Central memory CD4-positive, alpha-beta T cell (primary cell): ENCODE measurements at places on chromosomes 12 and 14.

DNA sequence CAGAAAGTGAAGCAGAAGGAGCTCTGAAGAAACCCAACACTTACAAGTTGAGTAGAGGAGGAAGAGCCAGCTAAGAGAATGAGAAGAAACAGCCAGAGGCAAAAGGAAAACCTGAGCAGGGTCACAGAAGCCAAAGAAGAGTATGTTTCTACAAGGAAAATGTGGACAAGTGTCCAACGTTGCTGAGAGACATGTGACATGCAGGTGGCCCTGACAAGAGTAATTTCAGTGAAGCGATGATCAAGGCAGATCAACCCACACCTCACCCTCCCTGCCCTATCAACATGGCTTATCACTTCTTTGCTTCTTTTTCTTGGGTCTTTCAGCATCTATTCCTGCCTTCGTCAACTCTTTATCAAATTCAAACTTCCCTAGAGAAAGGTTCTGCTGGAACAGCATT lies 68.3 kb downstream of the PPP2R5E start:
- no peak for DNase-seq

- no peak for DNase-seq
Observed at GRCh38 chr12:92747151-92747550, 44.4 kb downstream of the PLEKHG7 start.

GRCh38 chr14:35240231-35240630 lies 52.0 kb upstream of the PSMA6 start:
- DNase-seq = no peak

- peak; percentile 28 for DNase-seq
Observed at GRCh38 chr12:106841510-106842302, 67.2 kb downstream of the RIC8B start.

DNA sequence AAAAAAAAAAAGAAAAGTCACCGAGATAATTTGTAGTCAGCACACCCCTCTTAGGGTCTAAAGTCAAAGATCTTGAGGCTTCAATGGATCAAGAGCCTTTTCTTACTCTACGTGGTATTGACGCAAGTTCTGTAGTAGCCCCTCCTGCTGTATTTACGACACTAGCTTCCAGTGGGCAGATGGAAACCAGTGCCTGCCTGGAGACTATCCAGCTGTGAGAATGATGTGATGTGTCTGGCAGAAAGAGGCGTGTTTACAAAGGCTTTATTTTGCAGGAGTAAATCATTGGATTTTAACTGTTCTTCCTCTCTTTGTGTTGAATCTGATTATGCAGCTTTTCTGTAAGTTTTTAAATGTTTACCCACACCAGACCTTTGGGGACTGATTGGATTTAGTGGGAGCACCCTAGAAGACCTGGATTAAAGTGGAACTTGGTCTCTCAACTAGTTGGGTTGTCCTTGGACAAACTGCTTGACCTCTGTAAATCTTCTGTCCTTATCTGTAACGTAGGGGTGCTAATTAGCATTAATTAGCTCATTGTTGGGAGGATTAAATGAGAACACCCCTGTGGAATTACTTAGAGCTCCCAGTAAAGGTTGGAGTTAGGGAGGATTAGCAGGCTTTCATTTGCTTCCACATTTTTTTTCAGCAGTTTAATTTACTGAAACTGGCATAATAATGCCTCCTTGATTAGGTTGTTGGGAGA lies 72.4 kb downstream of the RASSF3 start:
- no peak for DNase-seq

DNA sequence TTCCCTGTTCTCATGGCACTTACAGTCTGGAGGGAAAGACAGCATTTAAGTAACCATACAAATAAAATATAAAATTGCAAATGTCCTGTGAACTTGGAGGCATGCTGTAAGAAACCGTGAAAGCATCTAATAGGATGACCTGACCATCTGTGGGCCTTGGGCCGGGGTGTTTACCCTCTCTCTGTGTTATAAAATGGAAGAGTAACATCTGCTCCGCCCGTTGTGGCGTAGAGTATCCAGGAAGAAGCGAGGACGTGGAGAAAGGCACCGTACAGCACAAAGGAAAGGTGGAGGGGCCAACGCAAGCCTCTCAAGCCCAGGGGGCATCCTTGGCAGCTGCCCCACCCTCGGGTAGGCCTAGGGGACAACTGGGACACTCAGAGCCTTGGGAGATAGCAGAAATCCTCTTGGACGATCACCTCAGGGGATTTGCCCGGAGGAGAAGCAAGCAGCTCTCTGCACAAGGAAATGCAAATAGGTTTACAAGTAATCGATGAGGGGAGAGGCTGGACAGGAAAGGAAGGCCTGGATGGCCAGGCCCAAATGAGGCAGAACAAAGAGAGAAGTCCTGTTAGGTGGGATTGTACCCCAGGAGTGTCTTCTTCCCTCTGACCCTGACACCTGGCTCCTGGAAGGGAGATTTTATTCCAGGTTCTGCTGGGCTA lies 26.2 kb downstream of the VSX2 start:
- DNase-seq = no peak

- no peak for DNase-seq
Observed at GRCh38 chr14:90849787-90850444, 33.7 kb upstream of the TTC7B start.

- no peak for DNase-seq
Observed at GRCh38 chr12:92845329-92845728, 83.8 kb downstream of the EEA1 start.

- DNase-seq = peak; percentile 26
Observed at GRCh38 chr14:81453166-81453766, 53.1 kb upstream of the STON2 start.

DNA sequence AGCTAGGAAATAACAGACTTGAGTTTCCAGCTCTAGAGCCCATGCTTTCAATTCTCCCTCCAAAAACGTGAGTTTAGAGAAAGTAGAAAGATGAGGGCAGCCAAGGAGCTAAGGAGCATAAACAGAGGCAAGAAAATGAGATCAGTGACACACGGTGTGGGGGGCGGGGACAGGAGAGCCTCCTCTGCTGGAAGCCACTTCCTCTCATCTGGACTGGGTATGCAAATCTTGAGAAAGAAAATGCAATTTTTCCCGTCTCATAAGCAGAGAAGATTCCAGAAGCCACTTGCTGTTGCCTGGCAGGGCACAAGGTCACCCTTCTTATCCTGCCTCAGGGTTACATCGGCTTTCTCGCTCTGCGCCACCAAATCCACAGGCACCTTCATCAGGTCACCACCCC lies 6.0 kb downstream of the OR10P1 start:
- DNase-seq = no peak

DNA sequence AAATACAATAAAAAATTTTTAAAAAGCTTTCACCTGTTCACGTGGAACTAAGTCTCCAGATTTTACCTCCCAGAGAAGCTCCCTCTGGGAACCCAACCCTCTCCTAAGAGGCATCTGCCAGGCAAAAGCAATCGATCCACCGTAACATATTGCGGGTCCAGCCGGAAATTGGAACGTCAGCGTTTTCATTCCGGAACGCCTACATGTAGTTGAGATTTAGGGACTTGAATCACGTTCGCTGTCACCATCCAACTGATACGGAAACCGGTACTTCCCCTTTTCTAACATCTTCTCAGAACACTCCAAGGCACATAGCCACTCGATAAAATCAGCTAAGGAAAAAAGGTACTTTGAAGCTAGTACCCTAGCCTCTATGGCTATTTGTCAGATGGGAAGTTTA lies 70.3 kb downstream of the COX16 start:
- DNase-seq = no peak

- peak; percentile 12 for DNase-seq
Observed at GRCh38 chr14:81211844-81212243, 8.9 kb downstream of the GTF2A1 start.

- DNase-seq = peak; percentile 48
Observed at GRCh38 chr12:124566997-124567672, at the start of gene NCOR2. TSS of gene NCOR2 (minus strand) at chr12:124567612. CDS start at chr12:124495251, 72,361 bp downstream.

DNA sequence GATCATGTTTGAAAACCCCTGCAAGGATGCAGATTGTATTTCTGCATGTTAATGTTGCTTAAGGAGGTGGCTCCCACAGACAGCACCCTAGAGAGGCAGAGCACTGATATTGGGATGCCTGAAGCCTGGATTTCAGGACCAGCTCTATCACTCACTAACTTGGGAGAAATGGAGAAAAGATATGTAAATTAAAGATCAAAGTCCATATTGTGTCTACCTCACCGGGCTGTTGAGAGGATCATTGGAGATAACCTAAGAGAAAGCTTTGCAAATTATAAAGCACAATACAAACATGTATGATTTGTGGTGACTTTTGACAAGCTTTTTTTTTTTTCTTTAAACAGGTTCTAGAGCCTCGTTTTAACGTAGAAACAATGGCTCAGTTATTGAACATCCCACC lies 7.6 kb upstream of the REP15 start:
- DNase-seq = no peak

DNA sequence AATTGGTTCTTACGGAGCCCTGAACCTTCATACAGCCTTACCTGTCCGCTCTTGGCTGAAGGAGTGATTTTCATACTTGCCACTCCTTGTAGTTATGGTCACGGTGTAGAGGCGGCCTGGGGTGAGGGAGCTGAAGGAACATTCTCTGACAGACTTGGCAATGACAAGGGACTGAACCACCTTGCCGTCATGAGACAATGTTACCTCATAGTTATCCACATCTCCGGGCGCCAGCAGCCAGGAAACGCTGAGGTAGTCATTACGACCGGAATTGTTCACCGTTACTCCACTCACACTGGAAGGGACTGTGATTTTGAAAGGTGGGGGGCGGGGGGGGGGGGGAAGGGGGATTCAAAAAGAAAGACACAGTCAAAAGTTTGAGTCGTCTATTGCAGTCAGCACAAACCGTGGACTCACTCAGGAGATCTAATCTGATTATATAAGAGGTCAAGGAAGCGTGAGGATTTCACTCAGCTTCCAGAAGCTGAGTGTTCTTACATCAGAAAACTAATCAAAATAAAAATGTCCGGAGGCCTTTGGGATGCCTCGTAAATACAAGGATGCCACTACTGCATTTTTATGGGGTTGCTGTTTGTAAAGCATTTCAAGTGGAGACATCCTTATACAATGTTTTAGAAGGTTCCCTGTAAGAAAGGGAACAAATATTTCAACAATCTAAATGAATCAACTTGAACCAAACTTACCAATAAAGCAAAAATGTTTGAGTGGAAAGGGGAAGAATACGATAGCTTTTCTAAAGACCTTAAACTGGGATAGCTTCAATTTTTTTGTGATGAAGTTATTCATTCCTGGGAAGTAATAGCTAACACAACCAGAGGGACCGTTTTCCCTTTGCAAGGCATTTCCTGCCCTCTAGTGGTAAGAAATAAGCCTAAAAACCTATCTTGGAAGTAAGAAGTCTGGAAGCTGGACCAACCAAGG lies 60.6 kb downstream of the PTPRB start:
- peak; percentile 36 for DNase-seq

- no peak for DNase-seq
Observed at GRCh38 chr14:74843653-74844052, 32.3 kb downstream of the PROX2 start.

DNA sequence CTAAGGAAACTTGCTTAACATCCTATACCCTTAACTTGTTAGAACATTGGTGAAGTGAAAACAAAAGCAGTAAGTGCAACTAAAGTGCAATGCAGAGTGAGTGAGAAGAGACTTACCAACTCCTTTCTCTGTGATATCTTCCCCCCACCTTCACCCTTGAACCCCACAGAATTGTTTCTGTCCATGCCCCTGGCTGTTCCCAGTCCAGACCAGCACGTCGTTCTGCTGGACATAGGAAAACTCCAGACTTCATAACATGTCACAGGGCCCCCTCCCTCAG lies 91.9 kb downstream of the DAD1 start:
- DNase-seq = no peak

GRCh38 chr12:95336387-95337067 lies 118.9 kb downstream of the VEZT start:
- DNase-seq = no peak

- no peak for DNase-seq
Observed at GRCh38 chr12:94287245-94287628, 138.9 kb downstream of the PLXNC1 start.

GRCh38 chr14:104333646-104334423 lies 195.4 kb downstream of the KIF26A start:
- no peak for DNase-seq

- no peak for DNase-seq
Observed at GRCh38 chr14:24463017-24463883, 20.7 kb upstream of the SDR39U1 start.

DNA sequence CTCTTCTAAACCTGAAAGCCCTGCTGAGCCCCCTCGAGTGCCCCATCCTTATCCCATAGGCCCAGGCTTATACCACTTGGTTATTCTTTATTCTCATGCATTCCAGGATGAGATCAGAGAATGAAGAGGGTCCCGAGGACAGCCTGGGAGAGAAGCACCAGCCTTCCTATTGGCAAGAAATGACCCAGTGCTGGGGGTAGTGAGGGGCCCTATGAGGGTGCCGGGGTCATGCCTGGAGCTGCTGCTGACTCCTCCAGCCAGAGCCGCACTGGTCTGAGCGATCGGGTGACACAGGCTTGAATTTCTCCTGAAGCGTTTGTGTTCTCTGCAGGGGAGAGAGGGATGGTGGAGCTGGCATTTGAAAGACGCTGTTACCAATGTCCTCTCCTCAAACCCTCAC lies 18.1 kb downstream of the MORN3 start:
- no peak for DNase-seq

- DNase-seq = no peak
Observed at GRCh38 chr14:33745163-33745562, 205.7 kb downstream of the EGLN3 start.

GRCh38 chr12:47773062-47773857 lies at the start of gene SLC48A1:
TSS of gene SLC48A1 (plus strand) at chr12:47773238. CDS start at chr12:47773305, 67 bp downstream.
- peak; percentile 75 for DNase-seq

DNA sequence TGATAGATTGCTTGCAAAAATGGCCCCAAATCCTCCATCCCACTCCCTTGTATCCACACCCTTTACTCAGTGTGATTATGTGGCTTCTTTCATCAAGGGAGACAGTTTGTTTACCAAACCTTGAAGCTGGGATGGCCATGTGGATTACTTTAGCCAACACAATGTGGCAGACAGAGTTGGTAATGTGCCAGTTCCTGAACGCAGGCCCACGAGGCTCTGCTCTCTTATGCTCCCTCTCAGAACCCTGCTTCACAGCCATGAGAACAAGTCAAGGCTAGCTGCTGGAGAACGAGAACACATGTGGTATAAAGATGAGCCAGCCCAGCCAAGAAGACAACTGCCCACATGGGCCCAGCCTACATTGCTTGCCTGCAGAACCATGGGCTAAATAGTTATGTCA lies 162.3 kb downstream of the NDUFA12 start:
- DNase-seq = no peak

- DNase-seq = no peak
Observed at GRCh38 chr14:94702629-94703028, 67.3 kb downstream of the GSC start.

DNA sequence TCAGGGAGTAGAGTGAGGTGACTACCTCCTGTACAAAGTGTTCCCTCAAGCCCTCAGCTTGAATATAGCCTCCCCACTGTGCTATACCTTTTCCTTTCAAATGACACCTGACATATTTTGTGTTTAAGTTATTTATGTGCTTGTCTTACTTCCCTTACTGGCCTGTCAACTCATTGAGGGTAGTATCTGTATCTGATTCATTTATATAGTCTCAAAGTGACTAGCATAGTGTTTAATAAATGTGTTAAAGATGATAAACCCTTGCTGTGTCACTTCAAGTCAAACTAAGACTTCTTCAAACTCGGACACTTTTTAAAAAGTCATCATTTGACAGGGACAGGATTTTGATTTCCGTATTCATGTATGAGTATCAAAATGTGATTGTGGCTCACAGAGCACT lies 52.1 kb downstream of the APAF1 start:
- no peak for DNase-seq
